Muscle of arm (tissue), 14 donors: ENCODE measurements at places on chromosomes 6 and 20.
A peak's percentile ranks its signal among the peaks of the same experiment; 100 is the strongest.

- no peak for DNase-seq
These were observed 49.3 kb downstream of the GPR63 start for GRCh38 chr6:96787846-96788580.

DNA sequence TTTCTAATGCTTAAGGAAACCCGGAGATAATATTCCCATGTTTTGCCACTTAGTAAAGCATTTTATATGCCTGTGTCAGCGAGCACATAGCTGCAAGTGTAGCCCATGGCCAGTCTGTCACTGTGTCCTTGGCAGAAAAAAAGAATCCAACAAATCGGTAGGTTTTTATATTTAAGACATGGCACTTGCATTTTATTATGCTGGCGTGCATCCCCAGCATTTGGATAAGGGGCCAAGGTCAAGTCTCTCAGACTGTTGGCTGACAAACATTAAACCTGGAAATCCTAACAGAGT is 1.2 kb upstream of the ZNF184 start:
- DNase-seq, result no peak

- DNase-seq, result no peak
These were observed 40.5 kb downstream of the SCP2D1 start for GRCh38 chr20:18853946-18854646.

DNA sequence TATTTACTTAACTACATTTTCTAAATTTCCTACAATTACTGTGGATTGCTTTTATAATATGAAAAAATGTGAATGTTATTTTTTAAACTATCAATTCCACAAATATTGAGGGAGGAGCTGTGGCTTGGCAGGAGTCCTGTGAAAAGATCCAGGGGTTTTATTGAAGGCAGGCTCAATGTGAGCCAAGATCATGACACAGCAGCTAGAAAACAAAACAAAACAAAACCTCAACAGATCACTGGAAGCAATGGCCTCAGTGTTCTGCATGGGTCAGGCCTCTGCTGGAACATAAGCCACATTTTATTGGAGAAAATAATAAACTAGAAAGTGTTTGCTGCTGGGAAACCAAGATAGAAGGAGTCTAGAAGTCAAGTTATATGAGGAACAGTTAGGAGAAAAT is 19.4 kb upstream of the RCAN2 start:
- peak; percentile 66 for DNase-seq

- no peak for DNase-seq
These were observed 69.2 kb upstream of the TBC1D7 start for GRCh38 chr6:13397359-13398068.
